ENCODE measurements at places on chromosomes 7 and 10.

DNA sequence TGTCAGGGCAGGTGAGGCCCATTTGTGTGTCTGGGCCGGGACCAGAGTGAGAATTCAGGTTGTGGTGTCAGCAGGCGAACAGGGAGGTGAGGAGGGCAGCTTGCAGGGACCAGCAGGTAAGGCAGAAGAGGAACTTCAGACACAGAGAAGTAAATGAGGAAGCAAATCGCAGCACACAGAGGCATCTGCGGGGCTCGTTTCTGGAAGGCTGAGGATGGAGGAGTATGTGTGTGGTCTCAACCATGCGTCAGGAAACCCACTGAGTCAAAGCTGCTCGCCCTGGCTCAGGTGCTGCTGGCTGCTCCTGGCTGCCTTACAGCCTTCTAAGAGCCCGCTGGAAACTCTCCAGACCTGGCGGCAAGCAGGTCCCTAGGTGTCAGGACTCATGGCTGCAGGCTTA is 26.9 kb upstream of the PITRM1 start:
- no peak for DNase-seq

GRCh38 chr7:129908181-129908580 is 44.6 kb downstream of the UBE2H start:
- DNase-seq = no peak

- DNase-seq = no peak
Measured at GRCh38 chr7:123784263-123784662, 35.5 kb upstream of the WASL start.

DNA sequence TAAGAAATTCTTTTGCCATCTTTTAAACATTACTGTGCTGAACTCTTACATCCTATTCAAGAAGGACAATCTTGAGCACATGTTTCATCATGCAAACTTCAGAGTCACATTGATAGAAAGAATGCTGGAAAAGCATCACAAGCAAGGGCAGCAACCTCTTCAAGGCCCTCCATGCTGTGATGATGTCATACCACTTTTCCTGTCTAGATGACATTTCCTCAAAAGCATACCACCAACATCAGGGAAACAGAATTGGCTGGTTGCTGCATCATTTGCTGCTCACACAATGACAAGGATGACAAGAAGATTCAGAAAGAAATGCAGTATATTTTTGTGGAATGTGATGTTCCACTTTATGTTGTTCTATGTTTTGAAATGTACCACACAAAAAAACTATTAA is 37.6 kb downstream of the CYP2C8 start:
- DNase-seq = no peak

DNA sequence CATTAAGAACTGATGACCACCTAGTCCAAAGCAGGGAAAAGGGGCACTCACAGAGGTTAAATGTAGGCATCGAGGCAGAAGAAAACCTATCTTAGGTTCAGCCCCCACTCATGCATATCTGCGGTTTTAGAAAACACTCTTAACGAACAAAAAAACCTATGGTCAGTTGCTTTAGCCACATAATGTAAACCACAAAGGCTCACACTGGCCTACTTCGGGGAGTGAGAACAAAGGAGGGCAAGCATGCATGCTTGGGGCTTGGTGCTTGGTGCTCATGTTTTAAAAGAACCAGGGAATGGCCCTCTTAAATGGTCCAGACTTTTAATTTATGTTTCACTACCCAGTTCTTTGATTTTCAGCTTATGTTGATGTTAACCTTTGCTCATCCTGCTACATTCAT is 14.2 kb downstream of the INSYN2A start:
- DNase-seq = no peak

DNA sequence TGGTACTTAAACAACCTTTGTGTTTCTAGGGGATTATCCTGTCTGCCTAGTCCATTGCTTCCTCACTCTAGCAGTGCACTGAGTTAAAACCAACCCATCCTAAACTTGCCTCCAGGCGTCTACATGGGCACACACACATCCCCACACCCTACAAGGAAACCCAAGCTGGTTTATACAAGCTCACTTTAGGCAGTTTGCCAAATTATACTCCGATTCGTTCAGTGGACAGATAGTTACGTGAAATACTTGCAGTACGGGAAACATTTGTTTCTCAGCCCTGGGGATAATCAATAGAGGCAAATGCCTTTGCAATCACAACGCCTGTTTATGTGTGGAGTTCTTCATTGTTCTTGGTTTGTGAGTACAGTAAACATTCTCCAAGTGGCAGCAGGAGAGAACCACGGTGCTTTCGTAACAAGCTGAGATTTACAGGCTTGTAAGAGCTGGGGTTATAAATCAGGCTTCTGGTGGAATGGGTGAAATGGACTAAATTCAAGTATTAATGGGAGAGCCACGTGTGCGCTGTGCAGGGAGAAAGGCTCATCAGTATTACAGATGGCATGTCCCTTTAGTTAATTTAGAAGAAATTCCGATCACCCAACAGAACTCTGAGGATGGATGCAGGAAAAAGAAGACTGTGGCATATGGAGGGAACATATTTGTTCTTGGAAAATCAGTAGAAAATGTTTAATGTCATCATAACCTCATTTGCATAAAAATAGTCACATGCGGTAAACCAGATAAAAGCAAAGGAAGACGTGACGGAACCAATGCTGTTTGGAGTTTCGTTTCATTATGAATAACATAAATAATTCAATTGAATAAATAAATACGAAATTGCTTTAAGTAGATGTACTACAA is 217.1 kb downstream of the GALNT17 start:
- DNase-seq = no peak

- no peak for DNase-seq
Measured at GRCh38 chr10:101841826-101842225, 1.8 kb downstream of the KCNIP2 start.

DNA sequence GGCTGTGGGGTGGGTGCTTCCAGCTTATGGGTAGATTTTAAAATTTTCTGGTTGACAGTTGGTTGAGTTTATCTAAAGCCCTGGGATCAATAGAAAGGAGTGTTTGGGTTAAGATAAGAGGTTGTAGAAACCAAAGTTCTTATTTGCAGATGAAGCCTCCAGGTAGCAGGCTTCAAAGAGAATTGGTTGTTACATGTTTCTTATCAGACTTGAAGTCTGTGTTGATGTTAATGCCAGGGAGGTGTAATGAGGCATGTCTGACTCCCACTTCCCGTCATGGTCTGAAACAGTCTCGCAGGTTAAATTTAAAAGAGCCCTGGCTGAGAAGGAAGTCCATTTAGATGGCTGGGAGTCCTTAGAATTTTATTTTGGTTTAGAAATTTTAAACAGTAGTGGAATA is 165.2 kb upstream of the TMEM72 start:
- DNase-seq = no peak

DNA sequence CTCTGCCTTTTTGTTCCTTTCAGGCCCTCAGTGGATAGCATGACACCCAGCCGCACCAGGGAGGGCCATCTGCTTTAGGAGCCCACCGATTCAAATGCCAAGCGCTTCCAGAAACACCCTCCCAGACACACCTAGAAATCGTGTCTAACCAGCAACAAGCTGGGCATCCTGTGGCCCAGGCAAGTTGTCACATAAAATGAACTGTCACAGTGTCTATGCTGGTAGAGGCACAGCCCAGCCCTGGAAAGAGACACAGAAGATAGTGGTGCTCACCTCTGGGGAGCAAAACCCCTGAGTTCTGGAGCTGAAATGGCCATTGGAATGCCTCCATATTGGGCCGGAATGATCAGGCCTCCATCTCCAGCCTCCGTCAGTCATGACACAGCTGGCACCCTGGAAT is 38.9 kb downstream of the ECHDC3 start:
- DNase-seq = no peak

DNA sequence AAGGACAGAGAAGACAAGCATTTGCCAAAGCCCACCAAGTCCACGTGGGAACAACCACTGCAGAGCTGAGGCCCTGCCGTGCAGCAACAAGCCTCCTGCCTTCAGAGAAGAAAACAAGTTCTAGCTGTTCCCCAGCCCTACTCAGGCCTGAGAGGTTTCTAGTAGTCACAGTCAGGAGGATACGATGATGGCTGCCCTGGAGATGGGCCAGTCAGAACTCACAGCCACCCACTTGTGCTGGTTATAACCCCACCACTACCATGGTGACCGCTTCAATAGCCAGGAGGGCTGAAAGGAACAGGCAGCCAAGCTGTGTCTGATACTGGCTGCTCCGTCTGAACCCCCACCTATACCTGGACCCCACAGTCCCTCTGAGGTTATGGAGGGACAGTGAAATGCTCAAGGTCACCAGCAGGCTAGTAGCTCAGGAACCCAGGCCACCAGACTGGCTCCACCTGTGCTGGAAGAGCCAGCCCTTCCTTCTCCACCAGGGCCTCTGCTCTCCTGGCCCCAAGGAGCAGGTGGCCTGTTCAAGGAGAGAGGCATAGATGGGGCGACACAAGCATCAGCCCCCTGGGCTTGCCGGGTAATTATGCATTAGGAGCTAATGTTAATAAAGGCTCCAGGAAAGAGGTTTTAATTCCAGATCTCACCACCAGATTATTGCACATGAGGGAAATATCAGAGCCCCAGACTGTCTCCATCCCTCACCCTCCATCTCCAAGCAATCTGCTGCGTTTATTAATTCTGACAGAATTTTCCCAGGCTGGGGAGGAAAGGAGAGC is 125.8 kb upstream of the PCBD1 start:
- DNase-seq = no peak

GRCh38 chr7:101922631-101923601 is 105.5 kb downstream of the CUX1 start:
- no peak for DNase-seq

- DNase-seq = peak; percentile 55
Measured at GRCh38 chr7:7427363-7427762, 108.3 kb downstream of the COL28A1 start.

GRCh38 chr10:90888387-90888786 is 16.6 kb downstream of the RPP30 start:
- no peak for DNase-seq

DNA sequence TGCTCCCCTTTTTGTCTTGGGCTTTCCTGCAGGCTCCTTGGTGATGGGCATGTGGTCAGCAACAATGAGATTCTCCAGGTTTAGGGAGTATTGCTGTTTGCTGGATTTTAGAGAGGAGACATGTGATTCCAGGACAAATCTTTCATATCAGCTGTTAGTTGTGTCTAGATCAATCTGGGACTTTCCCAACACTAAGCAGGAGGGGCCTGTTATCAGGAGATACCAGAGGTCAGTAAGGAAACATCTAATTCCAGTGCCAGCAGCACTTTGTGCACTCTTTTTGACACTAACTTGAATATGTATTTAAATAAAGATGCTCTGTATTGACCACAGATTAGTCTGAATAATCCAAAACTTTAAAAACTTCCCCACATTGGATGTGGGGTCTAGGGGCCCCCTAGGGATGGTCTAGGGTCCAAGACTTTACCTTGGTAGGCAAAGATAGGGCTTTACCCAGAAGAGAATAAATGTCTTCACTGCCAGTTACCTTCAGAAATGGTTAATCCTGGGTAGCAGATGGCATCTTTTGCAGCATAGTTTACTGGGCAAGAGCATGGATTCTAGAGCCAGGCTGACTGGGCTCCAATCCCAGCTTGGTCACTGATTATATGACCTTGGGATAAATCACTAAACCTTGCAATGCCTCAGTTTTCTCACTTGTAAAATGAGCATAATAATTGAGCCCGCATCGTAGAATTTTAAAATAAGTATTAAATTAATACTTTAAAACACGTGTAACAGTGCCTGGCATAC is 6.4 kb upstream of the FIGNL1 start:
- no peak for DNase-seq

DNA sequence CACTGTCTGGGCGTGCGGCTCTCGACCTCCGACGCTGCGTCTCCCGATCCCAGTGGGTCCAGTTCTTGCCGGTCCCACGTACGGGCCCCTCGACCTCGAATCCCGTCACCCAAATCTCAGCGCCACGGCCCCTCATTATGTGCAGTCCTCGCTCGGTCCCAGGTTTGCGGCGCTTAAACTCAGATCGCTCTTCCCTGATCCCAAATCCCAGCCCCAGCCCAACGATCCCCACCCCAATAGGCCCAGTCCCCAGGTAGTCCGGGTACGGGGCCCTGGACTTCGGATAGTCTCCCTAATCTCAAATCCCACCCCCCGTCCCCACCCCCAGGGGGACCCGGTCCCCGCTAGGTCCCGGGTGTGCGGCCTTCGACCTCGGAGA is 666 bp downstream of the HNRNPF start:
- no peak for DNase-seq

- peak; percentile 83 for DNase-seq
Measured at GRCh38 chr10:63115732-63116383, 17.3 kb upstream of the NRBF2 start.

DNA sequence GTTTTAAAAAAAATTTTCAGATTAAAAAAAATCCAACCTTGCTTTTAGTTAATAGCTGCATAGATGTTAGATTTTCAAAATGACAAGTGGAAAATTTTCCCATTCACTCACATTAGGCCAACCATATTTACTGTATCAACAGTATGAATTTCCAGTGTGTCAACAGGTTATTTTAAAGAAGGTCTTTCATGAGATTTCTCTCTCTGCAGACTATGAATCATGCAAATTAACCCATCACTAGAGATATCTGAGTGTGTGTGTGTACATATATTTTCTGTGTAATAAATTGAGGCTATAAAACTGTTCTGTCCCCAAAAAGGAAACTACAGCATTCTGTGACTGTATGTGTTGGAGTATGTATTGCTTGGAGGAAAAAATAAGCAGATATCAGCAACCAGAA is 305.6 kb downstream of the ARL4A start:
- no peak for DNase-seq
